ENCODE measurements at places on chromosomes 12 and 14.
A peak's percentile ranks its signal among the peaks of the same experiment; 100 is the strongest.

GRCh38 chr14:71163050-71163841 is 256.0 kb downstream of the PCNX1 start:
- DNase-seq, result no peak

GRCh38 chr14:39434401-39434800 is 2.2 kb upstream of the FBXO33 start:
- no peak for DNase-seq

GRCh38 chr12:125861299-125862281 is 796.4 kb downstream of the AACS start:
- peak; percentile 55 for DNase-seq

DNA sequence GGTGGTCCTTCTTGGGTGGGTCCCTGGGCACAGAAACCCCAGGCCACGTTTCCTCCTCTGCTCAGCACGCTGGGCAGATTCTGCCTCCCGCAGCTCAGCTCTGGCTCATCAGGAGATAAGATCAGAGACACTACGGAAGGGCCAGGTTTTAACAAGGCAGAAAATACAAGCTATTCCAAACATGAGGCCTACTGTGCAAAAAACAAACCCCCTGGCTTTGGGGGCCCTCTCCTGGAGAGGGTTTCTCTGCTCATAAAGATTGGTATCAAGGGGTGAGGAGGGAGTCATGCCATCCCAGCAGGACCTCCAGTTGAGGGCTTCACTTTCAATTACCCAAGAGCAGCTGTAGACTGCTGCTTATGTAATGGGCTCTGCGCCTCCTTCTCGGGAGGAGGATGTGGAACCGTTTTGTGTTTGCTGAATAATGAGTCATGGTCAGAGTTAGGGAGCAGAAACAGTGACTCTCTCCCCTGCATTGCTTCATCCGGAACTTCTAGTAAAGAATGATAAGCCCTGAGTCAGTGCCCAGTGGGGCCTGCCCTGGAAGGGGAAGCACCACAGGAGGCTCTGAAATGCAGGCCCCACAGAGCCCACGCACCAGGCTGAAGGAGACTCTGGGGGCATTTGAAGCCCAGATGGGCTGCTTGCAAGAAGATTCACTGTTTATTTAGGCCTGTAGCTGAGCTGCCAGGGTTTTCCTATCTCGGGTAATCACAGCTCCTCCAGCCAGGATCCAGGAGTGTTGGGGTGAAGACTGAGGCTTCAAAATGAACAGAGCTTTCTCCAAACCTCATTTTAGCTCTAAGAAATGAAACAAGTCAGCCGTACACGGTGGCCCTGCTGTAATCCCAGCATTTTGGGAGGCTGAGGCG is 79.3 kb downstream of the SSPN start:
- DNase-seq, result peak; percentile 87

GRCh38 chr14:83101846-83102245 is 1568.2 kb upstream of the SEL1L start:
- DNase-seq, result no peak

GRCh38 chr14:91884664-91885063 is 17.3 kb upstream of the TC2N start:
- no peak for DNase-seq

DNA sequence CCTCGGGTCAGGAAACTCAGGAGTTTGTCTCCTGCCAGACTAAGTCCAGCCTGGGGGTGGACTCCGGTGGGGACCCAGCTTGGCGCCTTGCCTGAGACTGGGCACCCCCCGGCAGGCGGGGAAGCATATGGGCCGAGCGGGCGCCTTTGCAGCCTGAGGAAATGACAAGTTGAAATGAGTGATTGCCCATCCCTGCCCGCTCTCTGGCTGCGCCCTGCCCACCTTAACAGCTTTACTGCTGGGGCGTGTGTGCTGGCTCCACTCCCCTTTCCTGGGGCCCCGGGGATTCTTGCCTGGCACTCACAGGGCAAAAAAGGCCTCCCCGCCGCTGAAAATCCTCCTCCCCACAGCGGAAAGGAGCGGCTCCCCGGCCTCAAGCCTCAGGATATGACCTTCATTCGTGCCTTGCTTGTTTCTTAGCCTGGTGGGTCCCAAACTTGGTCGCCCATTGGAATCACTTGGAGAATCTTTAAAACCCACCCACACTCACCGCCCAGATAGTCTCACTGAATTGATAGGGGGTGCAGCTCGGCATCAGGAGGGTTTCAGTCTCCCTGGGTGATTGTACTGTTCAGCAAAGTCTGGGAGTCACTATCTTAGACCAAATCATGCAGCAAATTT is 1.5 kb downstream of the RFLNA start:
- DNase-seq, result peak; percentile 27

GRCh38 chr12:80702889-80703805 is 4.3 kb upstream of the MYF6 start:
- no peak for DNase-seq

- DNase-seq, result no peak
These were observed 40.0 kb upstream of the CAPRIN2 start for GRCh38 chr12:30794591-30795409.

- no peak for DNase-seq
These were observed 76.3 kb downstream of the COX16 start for GRCh38 chr14:70283156-70283555.

- DNase-seq, result peak; percentile 74
These were observed 99.8 kb upstream of the DIO2 start for GRCh38 chr14:80310938-80311750.

- DNase-seq, result no peak
These were observed 81.6 kb downstream of the ASCL4 start for GRCh38 chr12:107856096-107856495.

GRCh38 chr12:111638556-111638955 is 39.4 kb upstream of the ATXN2 start:
- DNase-seq, result no peak

DNA sequence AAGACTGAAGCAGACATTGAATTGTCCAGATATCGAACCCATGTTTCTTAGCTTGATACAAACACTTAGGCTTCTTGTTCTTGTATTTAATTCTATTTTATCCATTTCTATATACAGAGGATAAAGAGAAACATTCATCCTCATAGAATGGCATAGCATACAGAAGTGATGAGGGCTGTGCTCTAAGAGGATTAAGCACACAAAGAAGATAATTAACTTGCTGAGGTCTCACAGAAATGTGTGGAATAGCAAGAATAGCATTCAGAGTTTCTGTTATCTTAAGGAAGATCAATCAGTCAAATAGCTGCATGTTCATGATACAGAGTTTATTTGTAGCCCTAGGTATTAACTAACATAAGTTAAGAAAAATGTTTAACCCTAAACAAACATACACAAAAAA is 27.3 kb upstream of the STRAP start:
- DNase-seq, result no peak

GRCh38 chr14:54121466-54122027 is 164.9 kb upstream of the BMP4 start:
- no peak for DNase-seq

- DNase-seq, result no peak
These were observed 2.8 kb upstream of the ARID2 start for GRCh38 chr12:45726603-45727300.

GRCh38 chr12:9148926-9149325 is 33.2 kb upstream of the A2M start:
- no peak for DNase-seq

DNA sequence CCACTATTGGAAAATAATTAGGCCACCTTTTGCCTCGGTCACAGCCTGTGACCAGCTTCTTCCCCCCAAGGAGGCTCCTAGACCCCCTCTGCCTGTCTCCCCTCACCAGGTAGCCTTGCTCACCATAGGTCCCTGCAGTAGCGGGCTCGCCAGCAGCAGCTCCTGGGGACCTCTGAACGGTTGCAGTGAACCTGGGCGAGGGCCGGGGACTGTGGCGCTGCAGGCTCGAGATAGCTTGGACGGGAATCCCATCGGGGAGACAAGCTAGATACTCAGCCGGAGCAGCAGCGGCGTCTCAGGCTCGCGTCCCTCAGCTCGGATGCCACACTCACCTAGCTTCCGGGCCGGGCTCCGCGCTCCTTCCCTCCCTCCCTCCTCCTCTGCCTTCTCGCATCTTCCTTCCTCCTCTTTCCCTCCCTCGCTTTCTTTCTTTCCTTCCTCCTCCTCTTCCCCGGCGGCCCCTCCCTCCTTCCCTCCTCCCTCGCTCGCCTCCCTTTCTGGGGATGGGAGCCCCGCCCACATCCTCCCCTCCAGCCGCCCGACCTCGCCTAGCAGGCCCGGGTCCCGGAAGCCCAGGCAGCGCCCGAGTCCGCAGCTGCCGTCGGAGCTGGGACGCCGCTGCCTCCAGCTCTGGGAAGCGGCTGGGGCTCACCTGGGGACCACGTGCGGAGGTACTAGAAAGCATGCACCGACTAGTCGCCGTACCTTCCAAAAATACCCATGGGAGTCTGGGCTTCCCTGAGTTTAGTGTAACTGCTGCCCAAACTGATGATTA is at the start of gene BMP4:
BMP4 (minus strand) TSS at position 399 of the 775 bp plus-strand sequence. CDS start 4,603 bp downstream, outside the sequence.
- peak; percentile 88 for DNase-seq

- no peak for DNase-seq
These were observed 10.9 kb downstream of the DCP1B start for GRCh38 chr12:1993341-1993740.

DNA sequence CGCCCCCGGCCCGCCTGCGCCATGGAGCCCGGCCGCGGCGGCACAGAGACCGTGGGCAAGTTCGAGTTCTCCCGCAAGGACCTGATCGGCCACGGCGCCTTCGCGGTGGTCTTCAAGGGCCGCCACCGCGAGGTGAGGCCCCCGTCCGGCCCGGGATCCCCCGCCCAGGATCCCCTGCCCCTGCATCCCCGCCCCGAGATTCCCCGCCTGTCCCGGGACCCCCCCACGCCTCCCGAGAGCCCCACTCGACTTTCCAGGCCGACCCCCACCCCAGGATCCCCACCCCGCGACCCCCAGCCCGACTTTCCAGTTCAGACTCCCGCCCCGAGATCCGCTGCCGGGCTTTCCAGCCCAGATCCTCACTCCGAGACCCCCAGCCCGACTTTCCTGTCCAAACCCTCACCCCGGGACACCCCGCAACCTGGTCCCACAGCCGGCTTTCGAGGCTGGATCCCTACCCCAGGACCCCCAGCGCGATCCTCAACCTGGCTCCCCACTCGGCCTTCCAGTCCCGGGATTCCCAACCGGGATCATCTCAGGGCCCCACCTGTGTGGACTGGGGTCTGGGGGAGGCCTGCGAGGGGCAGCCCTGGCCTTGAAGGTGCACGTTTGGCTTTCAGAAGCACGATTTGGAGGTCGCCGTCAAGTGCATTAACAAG is 688 bp downstream of the ULK1 start:
- DNase-seq, result no peak
